CD4-positive, alpha-beta T cell treated with Interleukin-1 beta for 1 hour (primary cell): ENCODE measurements at places on chromosomes 5 and 9.

DNA sequence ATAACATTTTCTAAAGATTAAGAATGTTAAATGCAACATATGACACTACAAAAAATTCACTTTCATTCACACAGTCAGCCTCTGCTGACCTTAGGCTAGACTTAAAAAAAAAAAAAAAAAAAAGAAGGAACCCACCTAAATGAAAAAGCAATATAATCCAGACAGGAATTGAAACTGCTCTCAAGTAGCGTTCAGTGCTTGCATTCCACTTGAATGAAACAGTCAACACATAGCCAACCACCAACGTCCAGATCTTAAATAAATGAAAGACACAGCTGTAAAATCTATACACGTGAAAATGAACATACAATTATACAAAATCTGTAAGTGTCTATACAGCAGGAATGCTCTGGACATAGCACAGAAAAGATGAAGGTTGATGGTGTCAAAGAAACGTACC lies 11.4 kb downstream of the TMEM245 start:
- no peak for DNase-seq

DNA sequence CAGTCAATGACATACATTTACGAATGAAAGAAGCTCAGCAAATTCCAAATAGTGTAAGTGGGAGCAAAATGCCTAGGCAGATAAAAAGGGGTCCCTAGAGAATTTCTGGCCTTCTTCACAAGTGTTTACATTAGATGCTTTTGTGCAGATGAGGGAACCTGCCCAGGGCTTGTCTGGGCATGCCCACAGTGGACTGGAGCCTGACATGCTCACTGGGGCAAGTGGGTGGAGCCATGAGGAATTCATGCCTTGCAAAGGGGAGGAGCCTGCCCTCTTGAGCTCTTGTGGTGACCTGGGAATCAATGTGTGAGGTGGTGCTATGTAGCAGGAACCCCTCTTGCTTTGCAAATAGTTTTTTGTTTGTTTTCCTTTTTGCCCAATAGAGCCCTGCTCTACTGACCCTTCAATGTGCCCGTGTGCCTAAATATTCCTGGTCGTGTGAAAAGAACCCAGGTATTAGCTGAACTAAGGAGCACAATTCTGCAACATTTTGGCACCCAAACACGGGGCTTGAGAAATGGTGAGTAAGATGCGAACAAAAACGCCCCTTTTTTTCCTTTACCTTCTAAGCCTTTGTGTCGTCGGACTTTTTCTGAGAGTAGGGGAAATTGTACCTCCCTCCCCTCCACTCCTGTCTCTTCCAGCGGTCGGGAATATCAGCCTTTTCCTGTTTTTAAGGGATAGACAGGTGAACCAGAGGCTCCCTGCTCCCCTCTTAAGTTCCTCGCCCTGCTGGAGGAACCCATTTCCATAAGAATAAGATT lies 433.8 kb upstream of the CDH9 start:
- DNase-seq, result no peak

DNA sequence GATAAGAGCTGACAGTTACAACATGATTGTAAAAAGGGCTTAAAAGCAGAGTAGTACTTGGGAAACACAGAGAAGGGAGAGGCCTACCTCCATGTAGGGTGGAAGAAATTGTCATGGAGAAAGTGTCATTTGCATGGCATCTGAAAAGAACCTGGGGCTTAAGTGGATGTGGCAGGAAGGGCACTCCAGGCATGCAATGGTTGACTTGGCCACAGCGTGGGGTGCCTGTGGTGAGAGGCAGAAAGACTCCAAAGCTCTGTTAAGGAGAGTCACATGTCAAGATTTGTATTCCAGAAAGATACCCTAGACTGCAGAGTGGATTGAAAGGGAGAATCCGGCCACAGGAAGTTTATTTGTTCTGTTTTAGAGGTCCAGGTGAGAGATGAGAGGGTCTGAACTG lies 2.4 kb downstream of the POLR3G start:
- no peak for DNase-seq

GRCh38 chr9:35829084-35829763 lies at the start of gene TMEM8B:
Gene TMEM8B (plus strand): TSS chr9:35829228. CDS start chr9:35829448, 220 bp downstream.
- DNase-seq, result peak; percentile 93

DNA sequence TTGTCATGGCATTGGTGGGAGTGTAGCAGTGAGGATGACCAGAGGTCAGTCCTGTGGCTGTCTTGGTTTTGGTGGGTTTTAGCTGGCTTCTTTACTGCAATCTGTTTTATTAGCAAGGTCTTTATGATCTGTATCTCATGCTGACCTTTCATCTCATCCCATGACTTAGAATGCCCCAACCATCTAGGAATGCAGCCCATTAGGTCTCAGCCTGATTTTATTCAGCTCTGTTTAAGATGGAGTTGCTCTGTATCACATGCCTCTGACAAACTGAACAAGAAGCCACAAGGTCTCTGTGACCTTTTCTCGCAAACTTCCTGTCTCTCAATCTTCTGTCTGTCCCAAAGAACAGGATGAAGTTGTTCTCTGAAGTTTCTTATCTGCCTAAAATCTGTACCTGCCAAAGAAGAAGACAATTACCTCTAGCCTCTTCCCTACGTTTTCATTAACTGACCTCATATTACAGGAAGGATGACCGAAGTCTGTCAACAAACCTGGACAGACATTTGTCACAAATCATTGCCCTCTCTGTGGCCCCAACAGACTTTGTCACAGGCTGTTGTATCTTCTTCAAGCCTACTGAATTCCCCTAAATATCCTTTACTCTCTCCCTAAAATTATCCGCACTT lies 284.2 kb upstream of the SEMA6A start:
- no peak for DNase-seq
